ENCODE measurements at places on chromosomes 4 and X.

DNA sequence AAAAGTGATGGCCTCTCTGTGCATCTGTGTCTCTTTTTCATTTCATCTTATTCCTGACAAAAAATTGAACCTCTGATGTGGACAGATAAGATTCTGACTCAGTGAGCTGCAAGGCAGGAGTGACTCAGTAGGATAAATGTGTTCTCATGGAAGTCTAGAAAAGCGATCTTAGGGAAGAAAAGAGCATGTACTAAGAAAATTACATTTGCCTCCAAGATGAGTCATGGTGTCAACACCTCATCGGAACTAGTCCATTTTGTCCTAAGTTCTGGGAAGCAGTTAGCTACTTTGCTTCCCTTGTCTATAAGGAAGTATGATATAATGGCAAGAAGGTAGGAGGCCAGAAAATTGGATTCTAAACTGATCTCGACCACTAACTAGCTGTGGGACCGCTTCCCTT lies 83.5 kb upstream of the AFF2 start:
- DNase-seq, result no peak

- peak; percentile 100 for DNase-seq
These were observed at the start of gene ASMTL for GRCh38 chrX:1452516-1453394. Gene ASMTL (minus strand): TSS chrX:1452909. CDS start chrX:1452840, 69 bp downstream.

DNA sequence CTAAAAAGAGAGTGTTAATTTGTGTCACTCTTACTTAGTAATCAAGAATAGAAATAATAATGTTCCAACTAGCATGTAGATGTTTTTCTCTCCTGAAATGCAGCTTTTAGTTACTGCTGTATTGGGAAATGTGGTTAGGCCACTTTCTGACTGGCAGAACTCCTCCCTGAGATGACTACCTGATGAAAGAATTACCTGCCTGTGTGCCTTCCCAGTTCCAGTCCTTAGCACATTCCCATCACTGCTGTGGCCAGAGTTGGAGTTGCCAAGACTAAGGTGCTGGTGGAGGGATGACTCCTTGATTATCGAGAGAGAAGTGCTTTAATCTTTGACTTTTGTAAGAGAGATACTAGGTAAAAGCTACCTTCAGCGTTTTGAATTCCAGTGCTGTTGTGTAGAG lies 9.5 kb downstream of the GAB1 start:
- no peak for DNase-seq

DNA sequence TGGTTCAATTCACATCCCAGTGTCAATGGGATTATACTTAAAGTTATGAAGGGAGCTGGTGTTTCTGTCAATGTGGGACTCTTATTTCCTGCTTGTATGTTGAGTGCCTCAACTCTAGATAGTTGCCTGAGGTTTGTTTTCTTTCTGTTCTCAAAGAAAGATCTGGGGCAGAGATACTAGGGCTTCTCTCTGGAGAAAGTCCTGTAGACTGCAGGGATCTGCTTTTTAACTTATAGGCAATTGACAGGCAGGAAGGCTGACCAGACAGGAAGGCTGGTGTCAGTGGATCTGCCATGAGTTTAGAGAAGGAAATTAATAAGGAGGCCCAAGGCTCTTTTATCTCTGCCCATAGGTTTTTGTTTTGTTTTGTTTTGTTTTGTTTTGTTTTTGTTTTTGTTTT lies 64.0 kb upstream of the PRKX start:
- DNase-seq, result no peak

GRCh38 chr4:6031846-6032245 lies 13.6 kb upstream of the C4orf50 start:
- DNase-seq, result no peak

DNA sequence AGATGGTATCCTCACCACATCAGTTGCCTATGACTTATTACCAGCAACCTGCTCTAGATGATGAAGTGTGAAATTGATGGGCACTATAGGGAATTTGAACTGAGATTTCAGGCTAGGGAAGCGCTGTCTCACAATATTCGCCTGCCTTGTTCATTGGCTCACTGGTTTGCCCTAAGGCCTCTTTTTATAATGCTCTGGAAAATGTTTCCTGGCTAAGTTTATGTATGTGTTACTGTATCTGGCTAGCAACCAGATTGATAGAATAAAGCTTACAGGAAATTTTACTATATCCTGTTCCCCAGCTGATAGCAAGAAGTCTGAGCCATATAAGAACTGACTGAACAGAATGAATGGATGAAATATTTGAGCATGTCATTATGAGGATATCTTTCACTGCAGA lies 71.6 kb downstream of the GSTCD start:
- DNase-seq, result no peak

DNA sequence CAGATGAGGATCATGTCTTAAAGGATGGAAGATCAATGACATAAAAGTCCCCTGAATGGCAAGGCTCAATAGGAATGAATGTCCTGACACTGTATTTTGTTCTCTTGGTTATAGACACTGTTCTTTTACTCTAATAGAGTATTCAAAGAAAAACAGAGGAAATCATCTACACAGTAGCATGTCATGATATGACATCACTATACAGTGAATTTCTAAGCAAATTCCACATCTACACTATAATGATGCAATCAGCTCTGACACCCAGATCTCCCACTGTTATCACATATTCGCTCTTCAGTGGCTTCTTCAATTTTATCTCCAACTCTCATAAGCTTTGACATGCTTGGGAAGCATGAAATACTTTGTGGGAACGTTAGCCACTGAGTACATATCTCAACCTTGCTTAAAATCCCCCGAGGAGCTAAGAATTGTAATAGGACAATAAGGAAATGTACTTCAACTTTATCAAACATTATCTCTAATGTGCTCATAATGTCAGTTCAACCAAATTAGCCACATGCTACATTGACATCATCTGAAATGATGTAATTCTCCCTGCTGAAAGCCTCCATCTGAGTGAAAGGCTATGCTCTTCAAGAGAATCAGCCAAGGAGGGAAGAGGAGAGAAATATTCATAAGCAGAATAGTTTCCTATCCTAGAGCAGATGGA lies 139.6 kb upstream of the PTCHD1 start:
- DNase-seq, result no peak

DNA sequence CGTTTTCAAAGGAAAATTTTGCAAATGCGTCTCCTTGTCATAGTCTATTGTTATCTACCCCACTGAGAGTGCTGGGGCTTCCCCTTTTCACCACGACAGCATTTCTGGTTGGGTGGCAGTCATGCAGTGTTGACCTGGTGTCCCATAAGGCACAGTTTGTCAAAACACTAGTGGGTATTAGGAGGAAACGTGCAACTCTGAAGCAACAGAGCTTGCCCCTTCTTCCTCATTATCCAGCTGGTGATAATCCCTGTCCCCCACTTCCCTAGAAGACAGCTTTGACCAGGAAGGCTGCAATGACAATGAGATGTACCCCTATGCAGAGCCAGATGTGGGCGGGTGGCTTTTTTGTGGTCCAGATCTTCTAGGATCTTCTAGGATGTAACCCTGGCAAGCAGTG lies 1.8 kb downstream of the TBC1D1 start:
- DNase-seq, result no peak

Data from cerebellum (tissue), 4 donors.